Activated CD4-positive, alpha-beta T cell treated with anti-CD3 and anti-CD28 coated beads, Interleukin-2, amount 50 U/mL, for 1 hour (primary cell): ENCODE measurements at places on chromosomes 4 and X.

- DNase-seq, result no peak
Measured at GRCh38 chr4:36508394-36508793, 227.0 kb downstream of the DTHD1 start.

GRCh38 chr4:122221322-122221721, 69.2 kb downstream of the BLTP1 start:
- DNase-seq, result no peak

DNA sequence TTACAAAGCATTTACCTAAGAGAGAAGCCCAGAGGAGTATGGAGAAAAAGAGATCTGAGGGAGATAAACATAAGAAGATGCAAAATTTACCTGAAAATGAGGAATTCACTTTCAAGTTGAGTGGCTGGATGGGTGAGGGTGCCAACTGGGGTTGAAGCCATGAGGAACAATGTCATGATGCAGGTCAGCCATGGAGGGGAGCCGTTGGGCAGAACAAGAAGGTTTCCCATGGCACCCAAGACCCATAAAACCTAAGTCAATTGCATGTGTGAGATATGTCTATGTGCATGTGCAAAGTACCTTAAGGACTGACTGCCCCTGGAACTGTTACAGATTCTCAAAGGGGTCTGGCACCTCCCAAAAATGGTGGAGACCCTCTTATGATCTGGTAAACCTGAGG, 46.6 kb upstream of the PRRG1 start:
- DNase-seq, result no peak

- no peak for DNase-seq
Measured at GRCh38 chr4:96677499-96677898, 837.6 kb downstream of the PDHA2 start.

DNA sequence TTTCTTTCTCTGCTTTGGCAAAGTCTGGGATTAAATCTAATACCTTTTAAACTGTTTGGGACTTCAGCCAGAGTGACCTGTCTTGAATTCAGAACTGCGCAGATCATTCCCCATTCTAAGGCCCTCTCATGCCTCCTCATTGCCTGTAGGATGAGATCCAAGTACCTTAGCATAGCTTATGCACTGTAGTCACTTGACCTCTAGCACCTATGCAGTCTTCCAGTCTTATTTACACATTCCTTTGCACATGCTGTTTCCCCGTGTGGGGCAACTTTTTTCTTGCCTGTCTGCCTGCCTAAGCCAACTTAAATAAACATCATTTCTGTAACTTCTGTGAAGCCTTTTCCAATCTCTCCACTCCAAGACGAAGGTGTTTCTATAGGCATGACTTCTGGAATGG, 68.4 kb downstream of the AR start:
- DNase-seq, result no peak

DNA sequence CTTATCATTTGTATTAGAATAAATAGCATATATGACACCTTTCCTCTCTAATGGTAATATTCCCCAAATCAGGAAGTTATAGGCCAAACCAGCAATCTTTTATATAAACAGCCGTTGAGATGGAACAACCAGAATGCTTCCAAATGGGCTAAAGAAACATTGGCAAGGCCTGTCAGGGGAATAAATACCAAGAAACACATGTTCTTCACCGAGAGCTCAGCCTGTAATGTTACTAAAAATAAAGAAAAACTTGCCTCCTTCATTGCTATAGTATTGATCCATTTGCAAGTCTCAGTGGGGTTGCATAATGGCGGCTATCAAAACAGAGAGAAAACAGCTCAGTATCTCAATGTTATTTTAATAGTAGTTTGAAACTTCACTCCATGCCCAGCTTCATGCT, 104.9 kb downstream of the FAM13A start:
- DNase-seq, result no peak

GRCh38 chr4:25144870-25145481, 15.3 kb downstream of the SEPSECS start:
- DNase-seq, result no peak

DNA sequence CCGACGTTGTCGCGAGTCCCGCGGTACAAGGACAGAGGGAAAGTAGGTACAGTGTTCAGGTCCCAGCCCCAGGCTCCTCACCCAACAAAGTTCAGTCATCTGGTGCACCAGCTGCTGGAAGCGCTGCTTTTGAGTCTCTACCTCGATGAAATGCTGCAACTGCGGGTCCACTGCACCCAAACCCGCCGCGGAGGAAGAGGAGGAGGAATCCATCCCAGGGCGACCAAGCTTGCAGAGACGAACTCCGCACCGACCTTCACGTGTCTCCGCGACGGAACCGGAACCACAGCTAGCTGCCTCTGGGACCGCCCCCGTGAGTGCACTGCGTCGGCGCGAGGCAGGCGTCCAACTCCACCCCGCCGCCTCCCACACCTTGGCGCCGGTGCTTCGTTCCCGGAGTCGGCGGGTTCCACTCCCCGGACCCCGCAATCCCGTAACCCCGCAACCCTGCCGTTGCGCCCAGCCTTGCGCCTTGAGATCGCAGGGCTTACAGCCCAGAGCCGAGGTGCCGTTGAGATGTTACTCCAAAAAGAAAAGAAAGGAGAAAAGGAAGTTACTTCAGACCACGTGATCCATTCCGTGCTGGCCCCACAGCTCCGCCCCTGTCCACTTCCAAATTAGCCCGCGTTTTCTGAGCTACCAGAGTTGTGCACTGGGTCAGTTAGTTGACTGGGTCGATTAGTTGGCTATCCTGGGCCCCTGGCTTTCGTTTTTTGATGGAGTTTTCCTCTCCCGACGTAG, at the start of gene TIMM8A:
Gene TIMM8A (minus strand): TSS at position 291 of the 741 bp plus-strand sequence. CDS start 78 bp downstream, at position 213.
- peak; percentile 69 for DNase-seq

- DNase-seq, result no peak
Measured at GRCh38 chr4:113059449-113060182, 10.2 kb downstream of the ANK2 start.

GRCh38 chr4:24802648-24803047, 7.3 kb downstream of the SOD3 start:
- no peak for DNase-seq

- no peak for DNase-seq
Measured at GRCh38 chr4:186813377-186814068, 89.9 kb upstream of the FAT1 start.

DNA sequence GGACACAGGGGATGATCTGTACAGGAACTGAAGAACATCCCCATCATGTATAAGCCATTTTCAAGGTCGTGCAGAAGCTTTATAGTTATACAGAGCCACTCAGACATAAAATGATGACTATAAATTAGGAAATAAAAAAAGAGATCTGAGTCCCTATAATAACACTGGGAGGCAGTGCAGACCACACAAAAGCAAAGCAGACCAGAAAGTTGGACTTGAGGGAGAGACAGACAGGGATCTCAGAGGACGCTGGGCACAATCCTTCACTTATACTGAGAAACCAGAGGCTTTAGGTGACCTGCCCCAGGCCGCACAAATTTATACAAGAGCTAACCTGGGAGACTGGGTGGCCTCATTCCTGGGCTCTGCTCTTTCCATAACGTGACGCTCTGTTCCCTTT, 70.5 kb downstream of the HADH start:
- no peak for DNase-seq

GRCh38 chr4:74934888-74935287, 2.0 kb downstream of the PARM1 start:
- DNase-seq, result no peak

GRCh38 chr4:2888886-2889285, 45.2 kb downstream of the ADD1 start:
- DNase-seq, result no peak

DNA sequence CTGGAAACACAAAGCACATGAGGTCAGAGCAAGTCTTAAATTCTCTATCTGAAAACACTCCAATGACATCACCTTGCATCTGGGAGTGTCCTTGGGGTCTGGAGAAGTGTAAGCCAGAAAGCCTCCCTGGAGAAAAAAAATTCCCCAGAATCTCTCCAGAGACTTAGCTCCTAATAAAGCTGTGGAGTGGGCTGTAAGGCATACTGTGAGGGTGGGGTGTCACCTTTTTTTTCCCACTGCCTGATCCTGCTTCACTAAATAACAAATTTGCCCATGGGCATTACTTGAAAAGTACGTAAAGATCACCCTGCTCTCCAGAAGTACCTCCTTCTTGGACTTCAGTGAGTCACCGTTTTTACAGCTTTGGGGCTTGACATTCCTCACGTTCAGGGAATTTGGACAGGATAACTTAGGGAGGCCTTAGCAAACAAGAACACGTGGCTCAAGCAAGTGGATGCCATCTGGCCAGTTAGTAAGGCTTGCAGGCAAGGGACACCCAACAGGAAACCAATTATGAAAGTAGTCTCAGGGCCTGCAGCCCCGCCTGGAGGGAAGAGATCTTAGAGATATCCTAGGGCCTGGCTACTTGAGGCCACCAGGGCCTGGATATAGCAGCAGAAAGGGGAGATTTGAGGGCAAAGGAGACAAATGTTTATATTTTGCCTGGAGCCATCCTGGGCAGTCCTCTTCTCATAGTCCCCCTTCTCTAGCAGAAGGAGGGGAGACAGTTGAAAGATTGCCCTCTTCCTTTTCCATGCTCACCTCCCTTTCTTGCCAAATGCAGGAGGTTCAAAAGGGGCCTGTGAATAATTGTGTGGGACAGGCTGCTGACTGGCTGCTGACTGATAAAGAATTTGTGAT, 60.1 kb upstream of the PLAC1 start:
- DNase-seq, result no peak

- DNase-seq, result no peak
Measured at GRCh38 chrX:131729295-131729694, 185.4 kb downstream of the OR13H1 start.

GRCh38 chrX:48046846-48047245, 24.6 kb downstream of the ZNF630 start:
- DNase-seq, result no peak

DNA sequence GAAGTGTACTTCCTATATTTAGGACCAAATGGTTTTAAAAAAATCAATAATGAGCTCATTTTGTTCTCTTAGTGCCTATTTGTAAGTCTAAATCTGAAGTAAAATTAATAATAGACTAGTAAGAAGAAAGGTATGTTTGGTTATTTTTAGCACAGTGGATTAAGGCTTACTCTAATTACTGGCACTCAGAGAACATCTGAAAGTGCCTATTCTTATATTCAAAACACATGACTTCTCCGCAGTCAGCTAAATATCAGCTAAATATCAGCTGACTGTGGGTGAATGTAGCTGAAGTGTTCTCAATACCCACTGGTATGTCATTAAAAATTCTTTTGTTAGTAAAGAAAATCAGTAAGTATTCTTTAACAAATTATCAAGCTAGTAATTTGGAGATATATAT, 6.0 kb downstream of the AP1S2 start:
- DNase-seq, result no peak

DNA sequence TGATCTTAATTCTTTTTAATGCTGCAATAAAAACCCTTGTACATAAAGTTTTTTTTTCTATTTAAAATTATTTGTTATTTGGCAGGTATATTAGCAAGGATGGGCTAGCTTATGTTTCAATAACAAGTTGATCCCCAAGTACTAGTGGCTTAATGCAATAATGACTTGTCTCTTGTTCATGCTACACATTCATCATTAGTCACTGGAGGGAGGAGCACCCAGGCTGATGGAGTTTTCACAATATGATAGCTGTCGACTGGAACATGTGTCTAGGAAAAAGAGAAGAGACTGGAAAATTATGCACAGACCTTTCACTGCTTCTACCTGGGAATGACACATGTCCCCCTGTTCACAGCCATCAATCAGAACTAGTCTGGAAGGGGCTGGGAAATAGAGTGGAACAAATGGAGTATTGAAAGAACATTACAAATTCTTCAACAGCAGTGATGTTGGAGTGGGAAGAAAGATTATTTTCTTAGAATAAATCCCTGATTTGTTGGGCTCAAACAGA, 387.9 kb upstream of the RPS6KA3 start:
- DNase-seq, result no peak

DNA sequence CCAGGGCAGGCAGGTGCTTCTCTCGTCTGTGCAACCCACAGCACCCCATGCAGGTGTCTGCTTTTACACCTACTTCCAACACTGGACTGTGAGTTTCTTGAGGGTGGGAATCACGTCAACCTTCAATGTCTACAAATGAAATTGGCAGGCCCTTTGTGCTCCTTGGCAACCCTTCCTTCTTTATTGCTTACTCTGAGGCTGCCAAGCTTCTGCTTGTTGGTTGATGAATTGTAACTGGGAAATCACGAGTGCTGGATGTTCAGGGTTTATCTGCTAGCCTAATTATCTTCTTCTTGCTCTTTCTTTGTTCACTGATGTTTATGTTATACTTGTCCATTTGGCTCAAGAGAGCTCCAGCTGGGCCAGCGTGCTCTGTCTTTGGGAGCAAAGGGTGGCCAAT, 2.5 kb upstream of the DGAT2L6 start:
- DNase-seq, result no peak

DNA sequence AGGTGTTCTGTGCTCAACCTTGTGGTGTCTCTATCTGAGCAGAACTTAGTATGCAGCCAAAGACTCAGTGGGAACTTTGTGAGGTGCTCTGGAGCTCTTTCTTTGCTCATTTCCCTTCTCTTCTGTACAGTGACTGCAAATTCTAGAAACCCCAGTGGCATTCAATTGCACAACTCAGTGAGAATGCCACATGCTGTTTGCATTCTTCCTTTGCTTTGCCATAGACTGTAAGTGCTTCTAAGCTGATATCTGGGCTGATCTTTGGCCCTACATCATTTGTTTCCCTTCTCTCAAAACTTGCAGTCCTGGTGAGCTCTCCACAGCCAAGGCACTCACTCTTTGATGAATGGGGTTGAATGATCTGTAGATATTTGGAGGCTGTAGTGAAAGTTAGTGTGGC, 7.0 kb downstream of the PNMA3 start:
- no peak for DNase-seq

GRCh38 chrX:69158166-69158980, 6.9 kb downstream of the PJA1 start:
- DNase-seq, result peak; percentile 17

- DNase-seq, result no peak
Measured at GRCh38 chr4:81684352-81684751, 212.6 kb upstream of the RASGEF1B start.

DNA sequence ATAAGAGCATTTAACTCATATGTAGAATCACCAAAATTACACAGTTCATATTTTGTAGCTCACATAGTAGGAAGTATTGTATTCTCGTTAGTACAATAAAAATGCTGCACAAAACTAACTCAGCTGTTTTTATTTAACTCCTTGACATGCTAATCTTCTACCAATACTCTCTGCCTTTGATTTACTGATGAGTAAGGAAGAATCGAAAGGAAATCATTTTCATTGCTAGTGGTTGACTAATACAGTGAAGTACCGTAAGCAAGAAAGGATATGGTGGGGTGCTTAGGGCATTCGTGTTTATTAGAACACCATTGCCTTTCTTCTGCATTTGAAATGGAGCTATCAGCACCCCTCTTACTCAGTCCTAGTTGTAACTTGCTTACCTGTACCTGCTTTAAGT, 1239.1 kb upstream of the TENM3 start:
- DNase-seq, result no peak

- DNase-seq, result peak; percentile 58
Measured at GRCh38 chr4:8409264-8410065, 31.1 kb downstream of the ACOX3 start.

DNA sequence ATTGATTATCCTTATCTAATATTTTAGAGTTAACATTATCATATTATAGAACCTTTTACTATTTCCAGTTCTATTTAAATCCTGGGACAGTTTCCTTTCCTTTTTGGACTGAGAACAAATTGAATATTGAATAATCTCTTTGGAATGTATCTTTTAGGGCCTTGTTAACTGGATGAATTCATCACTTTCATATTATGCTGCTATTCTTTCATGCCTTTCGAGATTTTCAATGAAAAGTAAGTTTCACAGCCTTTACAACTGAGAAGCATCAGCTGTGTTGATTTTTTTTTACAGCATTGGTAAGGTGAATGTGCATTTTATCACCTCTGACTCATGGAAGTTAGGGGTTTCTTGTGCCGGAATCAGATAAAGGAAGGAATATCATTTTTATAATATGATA, 39.6 kb downstream of the PDLIM5 start:
- DNase-seq, result no peak
